ENCODE measurements at places on chromosomes 1 and 21.

DNA sequence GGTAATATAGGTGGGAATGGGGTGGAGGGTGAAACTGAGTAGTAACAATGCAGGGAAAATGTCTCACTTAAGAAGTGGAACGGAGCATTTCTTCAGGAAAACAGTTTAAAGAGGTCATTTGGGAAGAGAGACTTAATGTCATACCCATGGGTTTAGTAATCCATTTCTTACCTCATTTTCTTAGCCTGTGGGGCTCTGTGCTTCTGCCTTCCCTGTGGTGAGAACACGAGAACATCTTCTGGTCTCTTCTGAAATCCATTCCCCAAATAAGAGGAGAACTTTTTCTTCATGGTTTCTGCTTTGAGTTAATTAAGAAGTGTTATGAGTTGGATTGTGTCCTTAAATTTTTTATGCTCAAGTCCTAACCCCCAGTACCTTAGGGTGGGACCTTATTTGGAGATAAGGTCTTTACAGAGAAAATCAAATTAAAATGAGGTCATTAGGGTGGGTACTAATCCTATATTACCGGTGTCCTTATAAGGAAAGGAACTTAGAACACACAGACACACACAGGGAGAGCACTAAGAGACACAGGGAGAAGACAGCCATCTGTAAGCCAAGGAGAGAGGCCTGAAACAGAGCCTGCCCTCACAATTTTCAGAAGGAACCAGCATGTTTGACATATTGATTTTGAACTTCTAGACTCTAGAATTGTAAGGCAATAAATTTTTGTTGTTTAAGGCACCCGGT, 5.4 kb downstream of the CCDC190 start:
- DNase-seq: no peak

DNA sequence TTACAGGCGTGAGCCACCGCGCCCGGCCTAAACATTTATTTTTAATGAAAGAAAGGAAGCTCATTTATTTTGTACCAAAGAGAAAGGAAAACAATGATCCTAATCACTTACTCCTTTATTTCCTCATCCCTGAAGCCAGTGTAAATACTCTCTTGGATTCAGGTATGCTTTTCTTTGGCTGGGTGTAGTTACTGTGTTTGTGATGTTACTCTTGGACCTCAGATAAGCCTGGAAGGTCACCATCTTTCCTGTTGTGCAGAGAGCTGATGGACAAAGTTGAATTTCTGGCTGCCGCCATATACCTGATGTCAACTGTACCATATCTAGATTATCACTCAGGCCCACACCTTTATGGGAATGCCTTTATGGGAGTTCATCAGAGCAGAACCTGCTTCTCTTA, 35.4 kb upstream of the FOXE3 start:
- no peak for DNase-seq

GRCh38 chr1:147479864-147480564, 61.3 kb upstream of the BCL9 start:
- DNase-seq: no peak

- DNase-seq: no peak
Measured at GRCh38 chr1:145773423-145773822, 50.5 kb downstream of the RNF115 start.

DNA sequence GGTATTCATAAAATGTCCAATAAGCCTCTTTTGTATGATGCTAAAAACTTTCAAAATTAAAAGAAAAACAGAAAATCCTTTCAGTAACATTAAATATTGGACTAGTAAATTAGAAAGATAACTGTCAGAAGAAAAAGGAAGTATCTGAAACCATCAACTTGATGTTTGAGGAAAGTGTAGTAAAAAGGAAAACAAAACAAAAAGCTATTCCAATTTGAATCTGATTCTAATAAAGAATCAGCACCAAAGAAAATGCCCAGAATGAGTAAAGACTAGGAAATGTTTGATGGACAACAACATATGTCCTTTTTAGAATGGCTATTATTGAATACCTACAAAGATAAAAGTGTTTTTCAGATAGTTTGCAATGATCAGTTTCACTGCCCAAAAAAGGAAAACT, 79.9 kb upstream of the RBM34 start:
- no peak for DNase-seq

GRCh38 chr1:66048011-66048410, 255.3 kb downstream of the PDE4B start:
- DNase-seq: no peak

DNA sequence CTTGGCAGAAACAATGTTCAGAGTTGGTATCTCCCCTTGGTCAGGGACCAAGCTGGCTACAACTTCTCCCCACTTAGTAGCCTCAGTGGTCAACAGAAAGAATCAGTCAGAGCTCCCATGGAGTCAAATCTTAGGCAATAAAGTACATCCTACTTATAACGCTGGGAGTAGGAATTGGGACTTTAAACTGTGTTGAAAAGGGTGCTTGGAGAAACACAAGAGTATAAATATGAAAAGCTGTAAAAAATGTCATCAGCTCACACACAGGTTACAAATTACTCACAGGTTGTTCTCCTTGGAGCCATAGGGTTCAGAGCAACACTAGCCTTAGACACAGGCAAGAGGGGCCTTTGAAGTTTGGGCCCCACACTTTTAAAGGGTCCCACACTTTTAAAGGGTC, 67.4 kb downstream of the WLS start:
- DNase-seq: no peak

DNA sequence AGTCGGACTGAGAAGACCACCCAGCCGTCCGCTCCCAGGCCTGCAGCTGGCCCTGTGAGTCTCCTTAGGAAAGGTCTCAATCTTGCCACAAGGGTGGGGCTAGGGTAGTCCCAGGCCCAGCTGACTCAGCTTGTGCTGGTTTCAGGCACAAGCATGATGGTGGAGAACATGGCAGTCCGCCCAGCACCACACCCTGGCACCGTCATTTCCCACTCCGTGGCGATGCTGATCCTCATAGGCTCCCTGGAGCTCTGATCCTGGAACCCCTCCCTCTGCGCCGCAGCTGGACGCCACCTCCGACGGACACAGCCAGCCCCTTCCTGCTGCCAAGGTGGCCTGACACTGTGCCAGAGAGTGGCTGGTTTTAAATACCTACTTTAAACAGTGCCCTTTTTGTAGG, 10.7 kb downstream of the TMEM81 start:
- no peak for DNase-seq

DNA sequence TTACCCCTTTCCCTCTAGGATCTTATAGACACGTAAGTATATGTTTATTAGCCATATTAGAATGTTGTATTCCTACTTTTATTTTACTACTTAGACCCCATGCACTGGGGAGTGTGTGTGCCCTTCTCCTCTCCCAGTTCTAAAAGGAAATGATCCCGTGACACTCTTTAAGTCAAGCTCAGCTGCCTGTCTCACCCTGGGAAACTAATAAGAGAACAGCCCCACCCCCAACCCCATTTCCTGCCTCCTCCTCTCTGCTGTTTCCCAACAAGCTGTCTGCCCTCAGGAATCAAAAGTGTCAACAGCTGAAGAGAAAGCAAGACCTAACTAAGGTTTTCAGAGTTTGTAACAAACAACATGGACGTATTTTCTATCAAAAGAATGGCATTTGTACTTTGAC, 92.6 kb upstream of the VAV3 start:
- DNase-seq: no peak

- no peak for DNase-seq
Measured at GRCh38 chr1:19405195-19405760, 80.1 kb downstream of the CAPZB start.

- no peak for DNase-seq
Measured at GRCh38 chr1:197915862-197916499, 1.2 kb upstream of the LHX9 start.

DNA sequence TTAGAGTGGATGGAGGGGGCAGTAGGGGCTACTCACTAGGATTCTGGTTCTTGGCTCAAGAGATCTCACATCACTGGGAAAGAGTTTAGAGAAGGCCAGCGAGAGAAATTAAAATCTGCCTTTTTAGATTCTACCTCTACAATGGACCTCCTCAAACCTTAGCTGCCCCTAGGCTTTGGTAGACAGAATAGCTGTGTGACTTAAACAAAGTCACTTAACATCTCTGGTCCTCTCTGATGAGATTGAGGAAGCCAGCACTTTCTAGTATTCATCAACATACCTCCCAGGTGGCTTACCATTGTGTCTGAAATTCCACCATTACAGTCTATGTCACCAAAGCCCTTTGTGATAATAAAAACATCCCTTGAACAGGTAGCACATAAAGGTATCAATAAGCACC, 18.7 kb downstream of the AADACL4 start:
- DNase-seq: no peak

- no peak for DNase-seq
Measured at GRCh38 chr1:19044471-19044870, 88.0 kb upstream of the IFFO2 start.

DNA sequence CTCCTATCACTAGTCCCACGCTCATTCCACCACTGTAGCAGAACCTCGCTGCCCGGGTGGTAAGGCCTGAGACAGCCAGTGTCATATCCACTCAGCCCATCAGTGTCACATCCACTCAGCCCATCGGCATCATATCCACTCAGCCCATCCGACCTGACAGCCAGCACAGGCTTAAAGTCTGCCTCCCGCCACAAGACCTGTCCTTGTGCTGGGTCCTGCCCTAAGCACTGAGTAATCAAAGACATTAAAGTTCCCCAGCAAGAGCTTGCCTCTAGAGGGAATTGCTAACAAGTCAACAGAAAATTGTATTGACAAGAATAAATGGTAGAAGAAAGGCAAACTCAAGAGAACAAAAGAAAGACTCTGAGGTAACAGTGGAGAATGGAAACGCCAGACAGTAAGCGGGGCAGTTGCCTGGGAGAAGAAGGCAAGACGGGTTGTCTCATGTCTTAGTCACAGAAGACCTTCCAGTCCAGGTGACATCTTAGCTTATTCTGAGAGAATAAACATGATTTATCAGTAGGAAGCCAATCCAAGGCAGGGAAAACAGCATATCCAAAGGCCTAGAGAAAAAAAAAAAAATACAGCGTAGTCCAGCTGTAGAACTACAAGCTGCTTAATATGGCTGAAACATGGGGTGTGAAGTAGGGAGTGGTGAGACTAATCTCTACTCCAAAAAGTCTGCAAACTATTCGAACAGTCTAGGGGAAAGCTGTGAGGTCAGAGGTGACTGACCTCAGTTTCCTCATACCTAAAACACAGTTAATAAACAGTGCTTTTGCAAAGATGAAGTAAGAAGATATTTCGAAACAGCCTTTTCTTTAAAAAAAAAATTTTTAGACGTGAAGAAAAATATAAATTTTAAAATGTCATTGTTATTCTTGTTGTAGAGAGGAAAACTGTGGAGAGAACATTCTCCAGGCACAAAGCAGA, 1.1 kb downstream of the ITLN1 start:
- DNase-seq: no peak

DNA sequence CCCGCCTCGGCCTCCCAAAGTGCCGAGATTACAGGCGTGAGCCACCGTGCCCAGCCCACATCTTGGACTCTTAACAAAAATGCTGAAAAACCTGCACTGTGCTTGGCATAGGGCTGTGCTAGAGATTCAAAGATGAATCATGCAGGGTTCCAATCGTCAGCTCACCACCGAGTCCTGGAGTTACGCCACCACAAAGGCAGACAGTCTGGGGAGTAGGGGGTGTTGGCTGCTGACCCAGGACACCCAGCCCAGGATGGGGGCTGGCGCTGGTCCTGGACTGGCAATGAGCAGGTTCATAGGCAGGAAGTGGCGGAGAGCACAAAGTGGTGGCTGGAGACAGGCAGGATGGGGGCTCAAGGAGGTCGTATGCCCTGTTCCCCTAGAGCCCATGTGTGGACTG, 16.0 kb downstream of the PSRC1 start:
- DNase-seq: no peak

DNA sequence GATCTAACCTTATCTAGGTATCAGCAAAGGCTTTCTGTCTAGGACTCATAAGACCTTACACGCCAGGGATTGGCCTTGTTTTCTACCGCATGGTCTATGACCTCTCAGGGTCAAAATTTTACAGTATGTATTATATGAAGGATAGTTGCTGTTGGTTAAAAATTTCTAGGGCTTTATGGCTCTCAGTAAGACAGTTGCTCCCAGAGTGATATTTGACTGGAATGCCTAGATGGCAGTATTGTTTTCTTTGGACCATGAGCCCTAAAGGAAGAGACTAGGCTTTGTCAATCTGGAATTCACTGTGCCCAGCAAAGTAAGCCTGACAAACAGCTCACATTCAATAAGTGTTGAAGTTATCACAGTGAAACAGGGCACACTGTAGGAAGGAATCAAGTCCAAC, 37.6 kb downstream of the C1orf87 start:
- DNase-seq: no peak

DNA sequence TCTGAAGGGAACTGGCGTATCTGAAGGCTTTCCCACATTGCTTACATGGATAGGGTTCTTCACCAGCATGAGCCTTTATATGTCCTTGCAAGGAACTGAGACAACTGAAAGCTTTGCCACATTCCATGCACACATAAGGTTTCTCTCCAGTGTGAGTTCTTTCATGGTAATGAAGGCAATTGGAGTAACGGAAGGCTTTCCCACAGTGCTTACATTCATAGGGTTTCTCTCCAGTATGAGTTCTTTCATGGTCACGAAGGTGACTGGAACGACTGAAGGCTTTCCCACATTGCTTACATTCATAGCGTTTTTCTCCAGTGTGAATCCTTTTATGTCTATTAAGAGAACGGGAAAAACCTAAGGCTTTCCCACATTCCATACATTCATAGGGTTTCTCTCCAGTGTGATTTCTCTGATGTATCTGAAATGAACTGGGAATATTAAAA, 15.0 kb downstream of the ZNF124 start:
- no peak for DNase-seq

- no peak for DNase-seq
Measured at GRCh38 chr1:156241311-156241811, 623 bp upstream of the BGLAP start.

DNA sequence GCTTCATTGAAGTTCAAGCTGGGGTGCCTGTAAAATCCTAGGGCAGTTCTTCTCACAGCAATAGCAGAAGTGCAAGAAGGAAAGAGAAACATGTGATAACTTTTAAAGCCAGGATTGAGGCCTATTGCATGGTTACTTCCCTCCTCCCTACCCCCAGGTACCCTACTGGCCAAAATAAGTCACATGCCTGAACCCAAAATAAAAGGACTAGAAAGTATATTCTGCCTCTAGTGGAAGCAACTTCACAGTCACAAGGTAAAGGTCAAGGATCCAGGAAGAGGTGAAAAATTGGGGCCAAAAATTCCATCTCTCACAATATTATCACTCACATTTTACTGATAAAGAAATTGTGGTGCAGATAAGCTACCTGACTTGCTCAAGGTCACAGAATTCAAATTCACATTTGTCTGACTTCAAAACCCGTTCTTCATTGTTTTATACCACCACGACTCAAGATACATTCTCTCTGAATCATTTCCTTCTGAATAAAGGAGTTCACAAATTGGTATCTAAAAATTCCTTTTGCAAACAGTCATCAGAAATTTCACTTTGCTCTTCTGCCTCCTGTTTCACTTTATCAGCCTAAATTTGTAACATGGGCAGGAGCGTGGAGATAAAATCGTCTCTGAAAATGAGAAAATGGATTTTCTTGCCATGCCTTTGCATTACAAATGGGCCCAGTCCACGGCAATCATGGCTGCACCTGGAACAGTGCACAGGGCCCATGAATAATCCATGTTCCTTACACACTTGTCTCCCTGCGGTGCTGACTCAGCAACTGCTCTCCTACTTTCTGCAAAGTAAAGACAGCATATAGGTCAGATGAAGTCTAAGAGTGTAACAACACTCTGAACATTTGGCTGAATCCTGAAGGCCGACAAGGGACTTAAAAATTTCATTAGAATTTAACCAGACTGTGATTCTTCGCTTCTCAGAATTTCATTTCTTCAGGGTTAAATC, 485.3 kb upstream of the NFIA start:
- no peak for DNase-seq
